Activated T-cell treated with anti-CD3 and anti-CD28 coated beads for 1 hour (primary cell): ENCODE measurements at places on chromosomes 6 and 20.
A peak's percentile ranks its signal among the peaks of the same experiment; 100 is the strongest.

- DNase-seq, result peak; percentile 3
Measured at GRCh38 chr6:89411145-89412070, 665 bp downstream of the RRAGD start.

- DNase-seq, result no peak
Measured at GRCh38 chr6:53441035-53441493, 92.3 kb upstream of the ELOVL5 start.

DNA sequence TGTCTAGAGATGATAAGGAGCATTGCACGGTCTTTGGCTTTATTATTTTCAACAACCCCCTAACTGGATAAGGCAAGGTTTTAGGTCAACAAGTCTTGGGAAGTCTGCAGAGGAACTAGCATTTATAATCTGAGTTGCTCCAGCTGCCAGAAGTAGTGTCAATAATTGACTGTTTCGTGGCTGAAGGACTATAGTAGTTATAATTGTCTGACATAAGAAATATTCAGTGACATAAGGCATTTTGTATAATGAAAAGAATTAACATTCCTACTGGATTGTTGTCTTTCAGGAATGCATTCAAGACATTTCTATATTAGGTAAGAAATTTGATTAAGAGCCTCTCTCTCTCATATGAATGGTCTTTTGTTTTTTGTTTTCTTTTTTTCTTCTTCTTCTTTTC lies 136.9 kb upstream of the SGK1 start:
- no peak for DNase-seq

DNA sequence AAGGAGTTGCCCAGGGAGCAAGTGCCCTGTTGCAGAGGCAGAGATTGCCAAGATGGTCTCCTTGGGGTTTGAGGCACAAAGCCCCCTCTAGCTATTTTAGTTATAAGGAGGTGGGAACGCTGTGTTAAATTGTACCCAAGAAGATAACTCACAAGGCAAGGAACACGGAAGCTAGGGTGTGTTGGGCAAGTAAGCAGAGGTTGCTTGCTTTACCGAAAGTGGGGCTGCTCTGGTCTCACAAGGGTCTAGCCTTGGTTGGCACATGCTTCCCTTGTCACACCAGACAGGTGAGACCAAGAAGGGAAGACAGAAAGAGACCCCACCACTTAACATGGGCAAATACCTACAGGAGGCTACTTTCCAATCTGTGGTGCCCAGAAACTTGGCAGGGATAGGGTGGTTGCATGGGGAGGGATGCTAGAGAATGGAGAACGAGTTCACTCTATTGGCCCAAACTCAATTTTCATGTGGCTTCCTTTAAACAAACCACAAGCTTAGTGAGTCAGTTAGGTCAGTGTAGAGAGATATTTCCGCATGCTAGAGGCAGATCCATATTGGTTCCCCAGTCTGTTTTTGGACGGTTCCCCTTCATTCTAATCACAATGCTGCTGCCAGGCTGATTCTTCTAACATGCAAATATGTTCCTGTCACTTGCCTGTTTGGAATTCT lies 42.4 kb downstream of the PLAGL1 start:
- DNase-seq, result no peak

- DNase-seq, result no peak
Measured at GRCh38 chr6:2725999-2726567, 24.6 kb downstream of the MYLK4 start.

DNA sequence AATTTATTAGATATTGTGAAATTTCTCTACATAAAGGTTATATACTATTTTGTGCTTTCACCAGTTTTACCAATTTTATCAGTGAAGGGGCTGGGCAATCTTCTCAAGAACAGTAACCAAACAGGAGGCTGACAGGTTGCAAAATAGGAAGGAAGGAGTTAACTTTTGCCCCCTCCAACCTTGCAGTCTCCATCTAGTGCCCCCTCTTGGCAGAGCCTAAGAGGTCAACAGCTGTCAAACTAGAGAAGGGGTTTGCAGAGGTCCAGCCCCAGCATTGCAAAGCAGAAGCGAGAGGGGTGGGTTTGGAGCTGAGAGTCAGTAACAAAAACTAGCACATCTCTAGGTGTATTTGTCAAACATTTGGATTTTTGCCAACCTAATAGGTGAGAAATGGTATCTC lies 391.0 kb downstream of the CDC5L start:
- no peak for DNase-seq

DNA sequence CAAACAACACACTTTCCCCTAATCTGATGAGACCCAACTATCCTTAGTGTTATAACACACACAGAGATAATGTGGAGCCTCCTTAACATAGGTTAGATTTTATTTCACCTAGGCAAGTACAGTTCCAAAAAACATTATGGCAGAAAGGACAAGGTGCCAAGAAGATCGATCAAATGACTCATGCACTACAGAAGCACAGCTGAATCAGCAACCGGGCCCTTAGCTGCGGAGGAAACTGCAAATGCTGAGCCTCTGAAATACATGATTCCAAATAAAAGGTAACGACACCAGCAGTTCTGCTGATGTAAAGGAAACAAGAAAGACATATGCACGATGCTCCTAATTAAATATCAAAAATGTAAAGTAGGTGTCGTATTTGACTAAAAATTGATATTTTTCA lies 19.9 kb upstream of the MUC21 start:
- no peak for DNase-seq

DNA sequence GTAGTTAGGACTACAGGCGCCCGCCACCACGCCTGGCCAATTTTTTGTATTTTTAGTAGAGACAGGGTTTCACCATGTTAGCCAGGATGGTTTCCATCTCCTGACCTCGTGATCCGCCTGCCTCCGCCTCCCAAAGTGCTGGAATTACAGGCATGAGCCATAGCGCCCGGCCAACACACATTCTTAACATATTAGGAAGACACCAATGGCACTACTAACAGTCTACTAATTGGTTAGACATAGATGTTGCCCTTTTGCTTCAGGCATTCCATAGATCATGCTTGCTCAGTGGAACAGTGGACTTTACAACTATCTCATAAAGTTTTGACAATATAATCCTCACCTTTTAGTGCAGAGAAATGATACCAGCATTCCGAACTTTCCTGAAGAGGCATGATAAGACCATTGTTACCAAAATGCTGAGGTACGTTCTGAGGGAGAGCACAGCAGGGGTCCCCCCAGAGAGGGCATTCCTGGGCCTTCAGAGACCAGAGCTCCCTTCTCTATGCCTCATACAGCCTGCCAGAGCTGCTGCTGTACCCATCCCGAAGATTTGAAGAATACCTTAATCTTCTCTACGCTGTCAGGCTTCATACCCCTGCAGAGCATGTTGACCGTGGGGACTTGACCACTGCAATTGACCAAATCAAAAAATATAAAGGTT lies 89.4 kb downstream of the ECT2L start:
- DNase-seq, result no peak

DNA sequence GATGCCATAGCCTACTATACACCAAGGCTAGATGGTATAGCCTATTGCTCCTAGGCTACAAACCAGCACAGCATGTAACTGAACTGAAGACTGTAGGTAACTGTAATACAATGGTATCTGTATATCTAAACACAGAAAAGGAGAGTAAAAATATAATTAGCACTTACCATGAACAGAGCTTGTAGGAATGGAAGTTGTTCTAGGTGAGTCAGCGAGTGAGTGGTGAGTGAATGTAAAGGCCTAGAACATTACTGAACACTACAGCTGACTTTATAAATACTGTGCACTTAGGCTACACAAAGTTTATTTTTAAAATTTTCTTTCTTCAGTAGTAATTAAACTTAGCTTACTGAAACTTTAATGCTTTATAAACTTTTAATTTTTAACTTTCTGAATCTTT lies 129.5 kb downstream of the BTBD9 start:
- DNase-seq, result no peak

DNA sequence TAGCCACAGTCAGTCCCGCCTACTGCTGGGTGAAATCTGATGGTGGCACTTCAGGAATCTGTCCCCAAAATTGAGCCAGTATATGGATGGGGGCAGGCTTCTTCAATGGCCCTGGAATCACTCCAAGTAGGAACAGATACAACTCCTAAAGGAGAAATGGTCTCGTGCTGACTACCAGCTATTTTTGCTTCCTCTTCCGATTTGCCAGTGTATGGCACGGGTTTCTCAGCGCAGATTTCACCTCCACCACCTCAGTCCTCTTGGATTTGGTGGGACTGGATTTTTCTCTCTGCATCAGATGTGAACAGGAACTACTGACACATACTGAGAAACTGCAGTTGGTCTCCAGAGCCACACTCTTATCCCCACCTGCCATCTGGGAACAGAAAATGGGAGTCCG lies 27.2 kb downstream of the PNPLA1 start:
- no peak for DNase-seq

DNA sequence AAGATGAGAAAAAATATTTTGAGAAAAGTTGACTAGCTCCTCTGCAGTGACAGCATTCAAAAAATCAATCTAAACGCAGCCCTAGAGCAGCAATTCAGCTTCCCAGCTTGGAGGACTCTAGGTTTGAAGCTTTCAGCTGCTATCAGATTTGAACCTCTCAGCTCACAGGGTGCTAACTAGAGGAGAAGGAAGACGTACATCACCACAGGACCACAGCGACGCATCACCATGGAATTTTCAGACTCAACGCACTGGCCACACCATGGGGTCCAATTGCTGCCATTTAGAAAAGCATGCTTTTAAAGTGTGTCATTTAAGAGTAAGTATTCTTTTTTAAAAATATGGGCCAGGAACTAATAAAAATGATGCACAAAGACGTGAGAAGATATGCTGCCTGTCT lies 45.0 kb upstream of the FUCA2 start:
- no peak for DNase-seq

- no peak for DNase-seq
Measured at GRCh38 chr6:24667378-24667803, 514 bp downstream of the ACOT13 start.

- DNase-seq, result no peak
Measured at GRCh38 chr20:913306-913849, 2.8 kb downstream of the ANGPT4 start.

- DNase-seq, result no peak
Measured at GRCh38 chr6:113530769-113531168, 326.4 kb upstream of the MARCKS start.

DNA sequence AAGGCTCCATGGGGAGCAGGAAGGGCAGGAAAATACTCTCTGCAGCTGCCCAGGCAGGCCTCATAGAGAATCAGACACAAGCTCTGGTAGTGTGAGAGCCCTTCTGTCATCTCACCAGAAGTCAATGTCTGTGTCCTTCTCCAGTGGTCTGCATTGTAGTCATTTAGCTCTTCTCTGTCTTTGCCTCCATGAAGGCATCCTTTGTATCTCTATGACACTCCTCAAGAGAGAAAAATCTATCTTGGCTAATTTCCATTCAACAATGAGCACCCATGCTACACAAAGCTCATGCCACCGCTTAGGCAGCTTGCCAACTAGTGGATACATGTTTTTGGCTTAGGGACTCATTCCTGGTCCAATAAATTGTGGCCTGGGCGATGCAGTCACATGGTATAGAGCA lies 92.1 kb downstream of the RNF217 start:
- no peak for DNase-seq

GRCh38 chr6:93040375-93040774 lies 379.0 kb downstream of the EPHA7 start:
- no peak for DNase-seq

- no peak for DNase-seq
Measured at GRCh38 chr20:54094268-54094580, 23.8 kb upstream of the BCAS1 start.

DNA sequence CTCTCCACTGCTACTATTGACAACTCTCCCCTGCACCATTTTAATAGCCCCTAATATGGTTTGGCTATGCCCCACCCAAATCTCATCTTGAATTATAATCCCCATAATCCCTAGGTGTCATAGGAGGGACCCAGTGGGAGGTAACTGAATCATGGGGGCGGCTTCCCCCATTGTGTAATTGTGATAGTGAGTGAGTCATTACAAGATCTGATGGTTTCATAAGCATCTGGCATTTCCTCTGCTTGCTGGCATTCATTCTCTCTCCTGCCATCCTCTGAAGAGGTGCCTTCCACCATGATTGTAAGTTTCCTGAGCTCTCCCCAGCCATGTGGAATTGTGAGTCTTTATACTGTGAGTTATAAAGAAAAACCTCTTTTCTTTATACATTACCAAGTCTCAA lies 74.1 kb upstream of the TCF21 start:
- DNase-seq, result no peak

DNA sequence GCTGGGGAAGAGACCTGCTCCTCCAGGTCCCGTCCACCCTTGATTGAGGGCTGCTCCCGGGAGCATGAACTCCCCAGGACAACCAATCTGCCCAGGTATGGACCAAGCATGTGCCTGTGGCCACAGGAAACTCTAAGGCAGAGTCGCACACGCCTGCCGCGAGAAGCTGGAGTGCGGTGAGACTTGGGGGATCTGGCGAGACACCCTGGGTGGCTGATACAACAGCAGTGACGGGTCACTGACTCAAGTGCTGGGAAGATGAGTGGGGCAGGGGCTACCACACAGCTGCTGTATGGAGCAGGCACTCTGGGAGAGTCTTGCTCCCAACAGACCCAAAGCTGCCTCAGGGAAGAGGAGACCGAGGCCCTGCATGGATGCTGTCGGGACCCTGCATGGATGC lies 40.1 kb downstream of the BFSP1 start:
- DNase-seq, result no peak

- no peak for DNase-seq
Measured at GRCh38 chr20:62575976-62576722, 66.2 kb upstream of the SLCO4A1 start.

DNA sequence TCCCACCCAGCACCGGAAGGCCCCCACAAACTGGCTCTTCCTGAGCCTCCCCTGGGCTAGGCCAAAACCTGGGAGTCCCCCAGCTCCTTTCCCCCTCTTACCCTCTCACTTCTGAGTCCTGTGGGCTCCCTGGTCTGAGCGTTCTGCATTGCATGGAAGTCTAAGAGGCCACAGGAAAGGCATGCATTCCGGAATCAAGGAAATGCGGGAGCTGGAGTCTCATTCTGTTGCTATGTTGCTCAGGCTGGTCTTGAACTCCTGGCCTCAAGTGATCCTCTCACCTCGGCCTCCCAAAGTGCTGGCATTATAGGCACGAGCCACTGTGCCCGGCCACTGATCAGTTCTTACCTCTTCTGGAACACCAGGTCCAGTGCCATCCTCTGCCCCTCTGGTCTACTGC lies 45.9 kb downstream of the UBE2V1 start:
- no peak for DNase-seq

- no peak for DNase-seq
Measured at GRCh38 chr6:36929607-36930006, 24.9 kb upstream of the PI16 start.

DNA sequence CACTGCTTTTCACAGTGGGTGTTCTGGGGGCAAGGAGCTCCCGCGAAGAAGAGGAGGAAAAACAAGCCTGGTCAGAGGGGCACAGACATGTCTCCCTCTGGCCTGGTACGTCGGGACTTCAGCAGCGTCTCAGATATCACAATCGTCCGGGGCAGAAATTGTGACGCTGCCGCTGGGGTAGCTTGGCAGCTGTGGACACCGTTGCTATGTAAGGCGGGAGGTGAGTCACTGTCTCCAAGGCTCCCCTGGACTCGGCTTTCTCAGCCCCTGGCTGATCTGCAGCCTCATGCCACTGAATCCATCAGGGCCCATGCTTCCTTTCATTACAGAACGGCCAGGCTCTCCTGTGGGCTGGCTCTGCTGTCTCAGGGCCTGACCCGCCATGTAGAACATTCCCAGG lies 98.7 kb downstream of the SULF2 start:
- no peak for DNase-seq

- DNase-seq, result no peak
Measured at GRCh38 chr6:48472091-48472490, 361.1 kb upstream of the PTCHD4 start.

- DNase-seq, result no peak
Measured at GRCh38 chr6:40791004-40791403, 203.8 kb upstream of the LRFN2 start.

GRCh38 chr6:38901802-38902522 lies 146.6 kb upstream of the GLP1R start:
- DNase-seq, result no peak
